ENCODE measurements at places on chromosomes 6 and 20.

GRCh38 chr6:125432963-125433362 lies 131.2 kb upstream of the HDDC2 start:
- no peak for DNase-seq

DNA sequence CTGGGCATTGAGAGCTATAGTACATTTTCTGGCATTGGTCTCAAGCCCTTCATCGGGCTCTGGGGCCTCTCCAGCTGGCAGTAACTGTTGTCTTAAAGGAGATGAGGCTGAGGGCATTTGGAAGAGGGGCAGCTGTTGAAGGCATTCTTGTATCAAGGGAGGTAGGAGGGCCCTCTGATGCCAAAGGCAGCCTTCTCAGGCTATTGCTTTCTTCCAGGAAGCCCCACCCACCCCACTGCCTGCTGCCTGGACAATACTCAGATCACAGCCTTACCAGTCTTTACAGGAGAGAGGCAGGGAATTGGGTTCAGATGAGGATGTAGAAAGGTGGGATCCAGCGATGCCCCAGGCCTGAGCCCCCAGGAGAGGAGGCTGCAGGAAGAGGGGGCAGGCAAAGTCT lies 46.0 kb downstream of the CPXM1 start:
- no peak for DNase-seq

DNA sequence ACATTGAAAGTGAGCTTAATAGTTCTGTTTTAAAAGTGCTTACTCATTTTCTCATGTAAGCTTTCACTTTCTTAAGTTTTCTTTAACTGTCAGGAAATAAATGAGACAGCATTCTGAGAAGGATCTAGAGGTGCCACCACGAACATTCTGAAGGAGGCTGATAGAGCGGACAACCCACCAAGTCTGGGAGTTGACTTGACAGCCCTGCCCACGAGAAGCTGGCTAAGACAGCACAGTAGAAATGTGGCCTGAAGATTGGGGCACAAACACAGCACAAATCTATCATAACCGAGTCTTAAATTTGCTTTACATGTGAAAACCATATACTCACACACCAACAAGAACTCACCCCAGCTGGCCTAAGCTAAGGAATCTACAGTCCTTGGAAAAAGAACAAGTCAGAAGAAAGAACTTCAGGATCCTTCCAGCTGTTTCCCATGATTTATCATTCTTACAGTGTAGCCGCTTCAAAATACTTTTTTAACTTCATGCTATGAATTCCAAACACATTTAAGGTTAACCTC lies 144.2 kb upstream of the TNFAIP3 start:
- DNase-seq = no peak

GRCh38 chr6:28537509-28538140 lies 11.9 kb downstream of the GPX5 start:
- DNase-seq = no peak

DNA sequence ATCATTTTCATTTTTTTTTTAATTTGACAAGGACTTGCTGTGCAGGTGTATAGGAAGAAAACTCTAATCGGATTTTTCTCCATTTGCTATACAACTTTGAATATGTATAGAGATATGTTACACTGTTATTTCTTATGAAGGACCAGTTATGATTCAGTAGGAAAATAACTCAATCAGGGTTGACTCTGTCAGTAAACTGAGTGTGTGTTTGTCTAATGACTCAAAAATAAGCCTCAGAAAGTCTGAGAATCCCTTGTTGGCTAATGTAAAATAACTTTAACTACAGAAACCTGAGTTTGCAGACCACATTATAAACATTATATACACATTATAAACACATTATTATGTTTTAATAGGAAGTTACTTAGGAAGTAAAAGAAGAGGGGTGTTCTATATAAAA lies 352.6 kb downstream of the RIMS1 start:
- no peak for DNase-seq

DNA sequence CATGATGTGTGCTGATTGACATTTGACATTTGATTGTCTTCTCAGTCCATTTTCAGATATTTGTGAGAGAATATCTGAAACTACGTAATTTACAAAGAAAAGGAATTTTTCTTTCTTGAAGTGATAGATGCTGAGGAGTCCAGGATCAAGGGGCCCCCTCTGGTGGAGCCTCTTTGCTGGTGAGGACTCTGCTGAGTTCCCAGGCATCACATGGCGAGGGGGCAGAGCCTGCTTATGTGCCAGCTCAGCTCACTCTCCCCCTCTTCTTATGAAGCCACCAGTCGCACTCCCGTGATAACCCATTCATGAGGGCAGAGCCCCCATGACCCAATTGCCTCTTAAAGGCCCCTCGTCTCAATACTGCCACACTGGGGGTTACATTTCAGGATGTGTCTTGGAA lies 91.3 kb downstream of the RPP40 start:
- DNase-seq = no peak

- no peak for DNase-seq
These were observed 253.6 kb downstream of the ARID1B start for GRCh38 chr6:157030755-157031154.
